Activated T-cell treated with anti-CD3 and anti-CD28 coated beads, Interleukin-2, amount 50 U/mL, for 4 hours (primary cell): ENCODE measurements at places on chromosomes 6 and 20.

DNA sequence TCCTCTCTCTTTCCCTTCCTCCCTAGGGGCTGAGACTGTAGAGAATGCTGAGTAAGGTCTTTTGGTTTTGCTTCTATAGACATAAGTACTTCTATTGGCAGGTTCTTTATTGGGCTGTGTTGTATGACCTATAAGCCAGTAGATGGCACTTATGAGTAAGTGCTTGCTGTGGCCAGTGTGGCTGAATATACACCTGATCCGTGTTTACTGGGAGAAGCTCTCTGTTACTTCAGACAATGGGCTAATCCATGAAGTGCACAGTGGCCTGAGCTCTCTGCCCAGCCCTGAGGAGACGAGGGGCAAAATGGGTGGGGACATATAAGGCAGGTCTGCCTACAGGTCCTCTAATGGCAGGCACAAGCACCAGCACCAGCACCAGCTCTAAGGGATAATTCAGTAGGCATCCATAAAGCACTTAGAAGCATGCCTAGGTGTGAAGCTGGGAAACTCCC lies 610.3 kb downstream of the RNF144B start:
- no peak for DNase-seq

DNA sequence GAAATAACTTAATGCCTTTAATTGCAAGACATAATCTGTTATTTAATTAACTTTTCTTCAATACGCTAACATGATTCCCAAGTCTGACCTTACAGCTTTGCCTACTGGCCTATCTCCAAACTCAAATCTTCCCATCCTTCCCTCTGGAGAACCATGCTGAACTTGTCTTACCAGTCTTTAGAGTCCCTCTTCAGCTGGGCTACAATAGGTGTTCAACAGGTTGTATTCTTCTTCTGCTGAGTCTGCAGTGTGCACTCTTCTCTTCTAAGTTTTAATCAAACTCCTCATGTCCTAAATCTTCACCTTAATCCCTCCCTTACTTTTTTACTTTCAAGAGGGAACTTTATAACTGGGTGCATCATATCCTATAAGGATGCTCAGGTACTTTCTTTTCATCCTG lies 75.5 kb upstream of the TINAG start:
- no peak for DNase-seq

DNA sequence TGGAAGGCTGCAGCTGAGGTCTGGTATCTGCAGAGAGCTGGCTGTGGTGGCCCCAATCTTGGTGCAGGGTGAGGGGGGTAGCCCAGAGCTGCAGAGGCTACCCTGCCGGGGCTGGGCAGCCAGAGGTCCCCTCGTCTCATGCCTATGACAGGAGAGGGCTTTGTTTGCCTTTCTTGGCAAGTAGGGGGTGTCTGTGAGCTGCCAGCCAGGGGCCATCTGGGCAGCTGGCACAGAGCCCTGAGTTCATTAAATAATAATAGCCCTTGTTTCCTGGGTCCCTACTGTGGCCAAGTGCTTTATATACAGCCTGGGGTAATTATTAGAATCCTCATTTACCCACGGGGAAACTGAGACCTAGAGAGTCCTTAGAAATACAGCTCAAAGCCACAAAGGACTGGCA lies 66.6 kb downstream of the EZR start:
- DNase-seq: no peak

GRCh38 chr6:5712349-5713215 lies 294.1 kb downstream of the NRN1 start:
- no peak for DNase-seq

DNA sequence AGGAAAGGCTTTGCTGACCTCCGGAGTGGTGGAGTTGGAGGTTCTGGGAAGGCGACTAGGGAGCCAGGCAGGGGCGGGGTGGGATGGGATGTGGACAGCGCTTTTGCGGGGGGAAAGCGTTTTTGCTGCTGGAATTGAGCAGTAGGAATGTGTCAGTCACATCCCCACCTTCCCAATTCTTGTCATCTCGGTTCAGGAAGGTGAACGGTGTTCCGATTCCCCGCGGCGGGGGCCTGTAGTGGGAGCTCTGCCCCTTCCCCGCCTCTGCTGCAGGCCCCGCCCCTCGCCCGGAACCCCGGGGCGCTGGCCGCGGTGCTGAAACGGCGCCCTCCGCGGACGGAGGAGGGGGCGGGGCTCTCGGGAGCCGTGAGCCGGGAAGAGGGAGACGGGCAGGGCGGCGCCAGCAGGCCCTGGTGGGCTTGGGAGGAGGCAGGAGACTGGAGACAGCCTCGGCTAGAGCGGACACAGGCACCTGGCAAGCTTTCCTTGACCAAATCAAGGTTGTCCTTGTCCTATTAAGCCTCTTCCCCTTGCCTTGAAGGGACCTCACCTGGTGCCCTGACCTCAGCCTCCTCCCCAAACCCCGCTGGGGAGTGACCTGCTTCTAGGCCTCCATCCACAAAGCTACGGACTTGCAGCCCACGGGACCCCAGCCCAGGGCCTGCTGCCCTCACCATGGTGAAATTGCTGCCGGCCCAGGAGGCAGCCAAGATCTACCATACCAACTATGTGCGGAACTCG lies at the start of gene LHFPL5:
TSS of gene LHFPL5 (plus strand) at position 357 of the 741 bp plus-strand sequence. CDS start at position 676, 319 bp downstream.
- peak; percentile 23 for DNase-seq

- DNase-seq: no peak
These were observed 356.0 kb downstream of the BMP2 start for GRCh38 chr20:7123457-7123856.

DNA sequence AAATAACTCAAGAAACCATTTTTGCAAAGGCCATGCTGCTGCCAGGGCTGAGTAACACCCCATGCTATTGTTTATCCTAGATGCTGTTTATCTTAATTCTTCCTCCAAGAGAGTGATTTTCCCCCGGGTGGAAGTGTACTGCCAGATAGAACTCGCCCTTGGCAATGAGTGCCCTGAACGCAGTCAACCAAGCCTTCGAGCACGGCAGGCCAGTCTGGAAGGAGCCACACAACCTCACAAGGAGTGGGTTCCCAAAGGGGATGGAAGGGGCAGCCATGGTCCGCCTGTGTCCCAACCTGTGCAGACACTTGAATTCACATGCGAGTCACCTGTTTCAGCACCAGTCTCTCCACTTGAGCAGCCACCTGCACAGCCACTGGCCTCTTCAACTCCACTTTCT lies 31.9 kb downstream of the PNPLA1 start:
- DNase-seq: no peak

GRCh38 chr20:32007787-32008616 lies 2.2 kb upstream of the CCM2L start:
- no peak for DNase-seq

DNA sequence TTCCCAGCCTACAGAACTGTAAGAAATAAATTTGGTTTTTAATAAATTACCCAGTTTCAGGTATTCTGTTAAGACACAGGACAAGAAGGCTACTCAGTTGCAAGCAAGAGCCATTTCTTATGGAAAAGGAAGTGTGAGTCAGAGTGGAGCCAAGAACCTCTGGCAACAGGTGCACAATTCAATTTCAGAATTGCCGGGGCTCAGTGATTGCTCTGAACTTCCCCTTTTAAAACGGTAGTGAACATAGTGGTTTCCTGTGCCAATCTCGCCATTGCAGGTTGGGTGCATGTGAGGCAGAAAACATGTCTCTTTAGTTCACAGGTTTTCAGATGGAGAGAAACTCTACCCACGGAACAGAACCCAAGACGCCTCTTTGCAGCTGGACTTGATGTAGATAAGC lies 16.4 kb downstream of the PIGT start:
- DNase-seq: no peak

DNA sequence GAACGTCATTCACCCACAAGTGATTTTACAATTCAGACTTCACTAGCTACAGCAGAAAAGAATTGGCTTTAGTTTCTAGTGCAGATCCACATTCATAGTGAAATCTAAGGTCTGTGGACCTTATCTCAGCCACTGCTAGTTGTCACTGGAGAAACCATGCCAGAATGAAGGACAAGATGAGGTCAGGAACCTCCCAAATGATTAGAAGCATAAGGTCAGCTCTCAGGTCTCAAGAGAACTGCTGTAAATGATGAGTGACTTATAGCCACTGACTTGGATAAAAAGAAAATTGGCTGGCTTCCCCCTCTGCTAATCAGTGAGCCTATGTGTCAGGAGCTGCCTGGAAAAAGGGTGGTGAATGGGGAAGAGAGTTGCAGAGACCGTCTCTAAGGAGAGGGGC lies 265.3 kb upstream of the BMP2 start:
- DNase-seq: no peak

DNA sequence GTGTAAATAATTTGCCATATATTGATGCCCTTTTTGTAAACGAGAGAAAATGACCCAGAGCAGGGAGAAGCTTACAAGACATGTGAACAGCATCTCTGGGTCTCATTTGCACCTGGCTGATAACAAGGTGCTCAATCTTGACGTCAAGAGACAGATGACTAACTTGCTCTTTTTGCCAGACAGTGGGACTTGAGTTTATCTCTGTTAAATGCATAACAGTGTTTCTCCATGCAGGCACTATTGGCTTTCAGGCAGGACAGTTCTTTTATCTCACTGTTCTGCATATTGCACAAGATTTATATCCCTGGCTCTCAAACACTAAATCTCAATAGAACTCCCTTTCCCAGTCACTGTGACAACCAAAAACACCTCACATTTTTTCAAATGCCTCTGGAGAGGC lies 56.4 kb downstream of the RFX6 start:
- DNase-seq: no peak

DNA sequence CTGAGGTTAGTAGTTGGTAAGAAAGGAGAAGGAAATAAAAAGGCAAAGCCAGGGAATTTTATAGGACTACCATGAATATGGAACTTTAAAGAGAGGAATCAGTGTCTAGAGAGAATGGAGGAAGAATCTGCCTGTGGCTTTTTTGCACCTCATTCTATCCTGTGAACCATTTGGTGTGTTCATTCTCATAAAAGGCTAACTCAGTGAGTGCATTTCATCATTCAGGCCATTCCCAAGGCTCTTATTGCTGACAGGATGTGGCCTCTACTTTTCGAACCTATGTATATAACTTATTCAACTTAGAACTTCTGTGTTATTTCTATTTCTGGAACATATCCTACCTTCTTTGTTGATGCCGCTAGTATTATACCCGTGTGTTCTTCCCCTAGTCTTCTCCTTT lies 27.1 kb downstream of the HSF2 start:
- no peak for DNase-seq

DNA sequence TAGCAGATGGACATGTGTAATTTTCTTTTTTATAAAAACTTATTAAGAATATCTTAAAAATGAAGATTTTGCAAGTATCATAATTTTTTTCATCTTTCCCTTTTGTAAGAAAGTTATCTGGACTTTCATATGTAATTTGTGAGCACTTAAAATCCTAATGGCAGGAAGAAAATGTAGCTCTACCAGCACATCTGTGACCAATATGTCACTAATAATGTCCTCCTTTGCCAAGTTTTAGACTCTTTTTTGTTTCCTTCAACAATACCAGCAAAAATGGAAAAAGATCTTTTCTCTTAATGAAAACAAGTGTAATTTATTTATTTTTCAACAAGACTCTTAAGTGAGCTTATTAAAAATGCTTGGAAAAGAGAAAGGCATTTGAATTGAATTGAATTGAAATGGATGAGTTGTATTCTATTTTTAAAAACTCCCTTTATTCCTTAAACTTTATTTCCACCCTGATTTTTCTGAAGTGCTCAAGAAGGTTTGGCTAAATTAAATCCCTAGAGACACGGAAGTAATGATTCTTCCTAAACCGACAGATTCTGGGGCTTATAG lies 110.7 kb downstream of the KIF6 start:
- no peak for DNase-seq

- no peak for DNase-seq
These were observed 15.7 kb upstream of the SSTR4 start for GRCh38 chr20:23019403-23019802.

DNA sequence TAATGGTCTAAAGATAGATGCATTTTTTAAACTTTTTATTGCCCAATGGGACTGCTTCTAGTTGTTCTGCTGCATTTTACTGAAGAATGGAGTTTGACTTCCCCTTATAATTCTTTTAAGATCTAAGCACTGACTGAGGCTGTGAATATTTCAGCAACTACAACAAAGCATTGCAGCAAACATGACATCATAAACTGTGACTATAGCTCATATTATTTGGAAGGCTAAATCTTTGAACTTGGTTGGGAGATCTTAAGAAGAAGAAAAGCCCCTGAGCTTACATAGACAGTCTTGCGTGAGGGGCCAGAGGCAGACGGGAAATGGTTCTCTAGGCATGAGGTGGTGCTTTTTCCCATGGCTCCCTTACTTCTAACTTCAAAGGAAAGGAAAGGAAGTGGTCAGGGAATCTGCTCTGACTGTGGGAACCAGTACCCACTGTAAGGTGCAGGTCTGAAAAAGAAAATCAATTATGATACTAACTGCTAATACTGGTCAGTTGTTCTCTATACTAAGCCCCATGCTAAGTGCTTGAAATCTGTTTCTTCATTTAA lies 14.8 kb downstream of the HEY2 start:
- DNase-seq: no peak

GRCh38 chr20:41570557-41570956 lies 47.6 kb downstream of the CHD6 start:
- no peak for DNase-seq

- DNase-seq: no peak
These were observed 733.3 kb downstream of the HACE1 start for GRCh38 chr6:104126315-104127005.

DNA sequence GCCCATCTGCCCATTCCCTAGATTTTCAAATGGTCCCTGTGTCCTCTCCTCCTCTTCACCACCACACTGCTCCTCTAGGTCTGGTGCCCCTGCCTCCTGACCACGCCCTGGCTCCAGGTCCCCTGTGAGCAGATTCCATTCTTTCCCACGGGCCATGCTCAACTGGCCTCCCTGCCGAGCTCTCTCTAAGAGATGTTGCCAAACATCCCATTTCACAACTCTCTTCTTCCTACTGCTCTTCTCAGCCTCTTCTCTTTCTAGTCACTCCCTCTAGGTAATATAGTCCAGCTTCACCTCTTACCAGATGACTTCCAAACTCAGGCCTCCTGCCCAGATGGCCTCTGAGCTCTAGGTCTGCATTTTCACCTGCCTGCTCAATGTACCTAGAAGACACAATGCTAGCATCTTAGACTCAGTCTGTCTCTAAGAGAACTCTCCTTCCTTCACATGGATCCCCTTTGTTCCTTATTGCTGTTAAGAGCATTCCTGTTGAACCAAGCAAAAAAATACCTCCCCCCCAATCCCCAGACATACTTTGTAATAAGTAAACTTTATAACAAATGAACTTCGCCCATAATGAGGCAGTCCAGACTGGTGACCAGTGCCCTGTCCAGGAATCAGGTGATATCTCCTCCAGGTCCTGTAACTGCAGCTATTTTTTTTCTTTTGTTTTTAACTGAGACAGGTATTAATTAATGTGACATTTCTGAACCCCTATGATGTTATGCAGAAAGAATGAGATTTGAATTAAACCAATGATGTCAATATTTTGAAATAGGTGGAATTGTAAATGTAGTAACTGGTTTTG lies 79.0 kb downstream of the LYRM4 start:
- DNase-seq: no peak

DNA sequence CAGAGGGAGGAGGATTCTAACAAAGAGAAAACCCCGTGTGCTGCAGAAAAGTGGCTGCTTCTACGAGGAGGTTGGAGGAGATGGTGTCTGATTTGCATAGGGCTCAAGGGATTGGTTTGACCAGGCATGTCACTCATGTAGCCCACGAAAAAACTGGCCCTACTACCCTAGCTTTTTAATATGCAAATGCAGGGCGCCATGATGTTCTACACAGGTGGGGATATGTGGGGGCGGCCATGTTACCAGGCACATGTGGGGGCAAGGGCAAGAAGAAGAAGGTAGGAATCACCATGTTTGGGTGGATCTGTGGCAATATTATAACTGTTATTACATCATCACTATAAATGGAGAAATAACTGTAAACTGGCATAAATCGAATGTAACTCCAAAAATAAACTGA lies 9.9 kb downstream of the KIAA1755 start:
- no peak for DNase-seq

- no peak for DNase-seq
These were observed 182.3 kb upstream of the PHACTR1 start for GRCh38 chr6:12534069-12534853.
